Karpas-422 (cell line): ENCODE measurements at places on chromosomes 5 and 9.

DNA sequence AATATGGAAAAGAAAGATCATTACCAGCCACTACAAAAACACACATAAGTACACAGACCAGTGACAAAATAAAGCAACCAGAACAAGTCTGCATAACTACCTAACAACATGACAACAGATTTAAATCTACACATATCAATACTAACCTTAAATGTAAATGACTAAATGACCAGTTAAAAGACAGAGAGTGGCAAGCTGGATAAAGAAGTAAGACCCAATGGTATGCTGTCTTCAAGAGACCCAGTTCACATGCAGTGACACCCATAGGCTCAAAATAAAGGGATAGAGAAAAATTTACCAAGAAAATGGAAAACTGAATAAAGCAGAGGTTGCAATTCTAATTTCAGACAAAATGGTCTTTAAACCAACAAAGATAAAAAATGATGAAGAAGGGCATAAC lies 938.1 kb downstream of the EFNA5 start:
- DNase-seq = no peak

- DNase-seq = peak; percentile 2
Measured at GRCh38 chr9:107224252-107224651, 58.8 kb upstream of the RAD23B start.

DNA sequence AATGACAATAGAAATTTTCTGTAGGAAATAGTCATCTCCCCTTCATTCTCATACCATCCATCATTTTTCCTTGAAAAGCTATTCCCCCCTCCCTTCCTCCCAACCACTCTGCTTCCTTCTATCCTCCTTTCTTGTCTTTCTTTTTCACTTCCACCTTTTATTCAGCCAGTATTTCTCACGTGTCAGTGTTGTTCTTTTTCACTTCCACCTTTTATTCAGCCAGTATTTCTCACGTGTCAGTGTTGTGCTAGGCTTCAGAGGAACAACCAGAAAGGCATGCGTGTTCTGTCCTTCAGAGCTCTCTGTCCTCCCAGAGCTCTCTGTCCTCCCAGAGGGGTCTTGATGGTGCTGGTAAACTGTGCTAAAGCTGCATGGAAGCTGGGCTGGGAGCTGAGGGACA lies 419.6 kb downstream of the GADD45G start:
- no peak for DNase-seq

DNA sequence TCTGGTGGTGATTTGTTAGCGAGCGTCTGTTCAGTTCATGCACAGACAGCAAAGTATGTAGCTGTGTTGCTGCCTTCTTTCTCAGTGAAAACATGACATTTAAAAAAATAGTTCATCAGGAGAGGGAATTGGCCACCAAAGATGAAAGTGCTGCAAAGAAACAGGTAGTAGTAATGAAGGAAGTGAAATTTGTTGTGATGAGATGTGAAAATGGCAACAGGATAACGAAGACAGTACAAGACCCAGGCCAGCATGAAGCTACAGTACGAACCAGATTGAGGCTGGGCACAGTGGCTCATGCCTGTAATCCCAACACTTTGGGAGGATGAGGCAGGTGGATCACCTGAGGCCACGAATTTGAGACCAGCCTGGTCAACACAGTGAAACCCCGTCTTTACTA lies 136.0 kb downstream of the SMARCA2 start:
- no peak for DNase-seq

DNA sequence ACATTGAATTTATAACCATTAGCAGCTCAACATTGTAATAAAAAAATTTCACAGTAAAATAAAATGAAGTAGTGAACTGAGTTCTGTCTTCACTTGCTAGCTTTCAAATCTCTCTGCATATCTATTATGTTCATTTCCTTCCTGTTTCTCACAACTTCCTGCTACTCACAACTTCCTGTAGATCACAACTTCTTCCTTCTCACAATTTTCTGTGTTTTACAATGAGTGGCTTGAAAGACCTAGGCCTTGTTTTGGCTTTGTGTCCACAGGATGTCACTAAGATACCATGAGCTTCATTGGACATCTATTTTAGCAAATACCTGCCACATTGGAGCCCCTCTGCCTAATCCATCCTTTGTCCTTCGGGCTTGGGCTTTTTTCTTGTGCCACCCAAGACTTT lies 480.3 kb upstream of the ADAMTS16 start:
- DNase-seq = no peak

DNA sequence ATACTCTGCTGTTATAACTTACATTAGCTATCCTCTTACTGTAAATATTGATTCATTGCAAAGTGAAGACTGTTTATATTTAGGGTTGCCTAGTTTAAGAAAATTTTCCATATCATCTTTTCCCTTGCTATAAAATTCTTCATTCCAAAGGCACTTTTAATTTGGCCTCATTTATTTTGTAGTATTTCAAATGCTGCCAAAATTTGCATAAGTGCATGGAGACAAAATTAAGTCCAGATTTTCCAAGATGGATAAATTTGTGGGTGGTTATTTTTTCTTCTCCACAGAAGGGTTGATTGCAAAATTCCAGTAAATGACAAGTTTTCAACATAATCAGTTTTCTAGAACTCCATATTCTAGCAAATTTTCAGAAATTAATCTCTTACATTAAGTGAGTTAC lies 141.5 kb upstream of the MTAP start:
- no peak for DNase-seq

GRCh38 chr5:134003817-134004625 lies 754 bp downstream of the VDAC1 start:
- DNase-seq = peak; percentile 74

DNA sequence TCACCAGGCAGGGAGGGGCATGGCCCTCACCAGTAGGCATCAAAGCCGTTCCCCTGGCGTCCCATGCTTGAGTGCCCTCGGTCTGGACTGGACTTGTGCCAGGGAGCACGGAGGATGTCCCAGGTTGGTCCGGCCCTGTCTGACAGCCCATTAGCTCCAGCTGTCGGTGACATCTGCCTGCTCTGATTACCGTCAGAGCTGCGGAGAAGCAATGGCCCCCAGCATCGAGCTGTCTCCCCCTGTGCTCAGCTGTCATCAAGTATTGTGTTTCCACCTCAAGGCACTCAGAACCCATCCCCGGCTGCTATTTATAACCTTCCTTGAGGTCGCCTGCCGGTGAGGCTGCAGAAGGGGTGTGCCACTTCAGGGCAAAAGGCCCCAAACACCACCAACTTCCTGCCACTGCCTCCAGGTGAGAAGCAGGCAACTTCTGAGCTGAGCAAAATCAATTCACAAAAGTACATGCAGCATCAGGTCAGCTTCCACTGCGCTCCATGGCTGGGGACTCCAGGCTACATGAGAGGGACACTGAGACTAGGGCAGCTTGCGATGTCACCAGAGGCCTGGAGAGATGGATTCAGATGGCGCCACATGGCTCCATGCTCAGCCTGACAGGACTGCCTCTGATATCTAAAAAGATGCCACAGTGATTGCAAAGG lies 142.7 kb downstream of the C5orf15 start:
- DNase-seq = no peak

- no peak for DNase-seq
Measured at GRCh38 chr5:466661-467310, 23.8 kb downstream of the EXOC3 start.

- DNase-seq = no peak
Measured at GRCh38 chr9:101527066-101527465, 6.6 kb upstream of the RNF20 start.

GRCh38 chr9:116821633-116822229 lies 134.6 kb downstream of the TRIM32 start:
- DNase-seq = no peak

GRCh38 chr9:138060881-138061280 lies 183.3 kb downstream of the CACNA1B start:
- no peak for DNase-seq

- DNase-seq = no peak
Measured at GRCh38 chr9:121774715-121775613, 123.5 kb downstream of the DAB2IP start.

- DNase-seq = no peak
Measured at GRCh38 chr5:80134876-80135275, 99.7 kb downstream of the THBS4 start.

- no peak for DNase-seq
Measured at GRCh38 chr5:133981714-133982113, 13.3 kb upstream of the C5orf15 start.

- DNase-seq = no peak
Measured at GRCh38 chr9:109246533-109246932, 74.3 kb downstream of the EPB41L4B start.

- no peak for DNase-seq
Measured at GRCh38 chr9:28923351-28923750, 1350.1 kb upstream of the C9orf72 start.

DNA sequence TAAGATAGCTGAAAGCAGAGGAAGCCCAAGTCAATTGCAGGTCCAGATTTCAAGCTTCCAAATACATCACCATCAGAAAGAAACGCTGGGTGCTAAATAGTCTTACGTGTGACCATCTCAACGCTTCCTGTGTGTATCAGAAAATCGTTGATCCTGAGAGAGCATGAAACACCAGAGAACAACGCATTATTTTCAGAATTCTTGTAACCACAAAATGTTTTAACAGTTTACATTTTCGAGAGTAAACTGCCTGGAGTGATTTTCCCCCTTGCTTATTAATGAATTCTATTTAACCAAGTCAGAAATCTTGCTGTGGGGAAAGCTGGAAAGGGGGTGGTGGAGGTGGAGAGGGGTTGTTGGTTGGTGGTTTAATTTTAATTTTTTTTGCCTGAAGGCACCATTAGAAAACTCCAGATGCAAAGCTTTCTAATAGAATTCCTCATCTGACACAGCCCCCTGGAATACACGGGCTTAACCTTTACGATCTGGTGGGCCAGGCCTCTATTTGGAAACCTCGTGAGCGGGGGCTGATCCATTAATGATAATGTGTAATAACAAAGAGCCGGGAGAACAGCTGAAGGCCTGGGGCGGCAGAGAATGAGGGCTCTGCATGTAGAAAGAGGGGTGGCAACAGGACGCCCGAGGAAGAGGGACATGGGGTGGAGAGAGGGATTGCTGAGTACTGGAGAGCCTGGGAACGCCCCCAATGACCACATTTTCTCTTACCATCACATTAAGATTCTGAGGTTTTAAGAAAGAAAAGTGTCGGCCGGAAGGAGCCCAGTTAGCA lies 124.5 kb upstream of the NFIB start:
- DNase-seq = no peak

DNA sequence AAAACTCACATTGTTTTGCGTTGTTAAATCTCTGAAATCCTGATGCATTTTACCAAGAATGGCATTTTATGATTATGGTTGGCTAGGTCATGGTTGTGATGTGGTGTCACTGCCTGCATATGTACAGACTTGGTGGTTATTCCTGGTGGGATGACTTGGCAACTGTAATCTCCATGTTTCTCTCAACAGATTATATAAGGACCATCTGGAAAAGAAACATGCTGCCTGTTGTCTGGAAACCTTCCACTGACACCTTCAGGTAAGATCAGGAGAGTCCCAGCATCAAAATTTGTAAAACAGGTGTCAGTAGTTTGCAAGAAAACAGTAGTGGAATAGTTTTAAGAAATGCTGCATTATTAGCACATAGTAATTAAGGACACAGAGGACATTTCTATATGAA lies 3.0 kb upstream of the ACER2 start:
- DNase-seq = no peak

- DNase-seq = no peak
Measured at GRCh38 chr5:40401284-40402006, 278.3 kb upstream of the PTGER4 start.

DNA sequence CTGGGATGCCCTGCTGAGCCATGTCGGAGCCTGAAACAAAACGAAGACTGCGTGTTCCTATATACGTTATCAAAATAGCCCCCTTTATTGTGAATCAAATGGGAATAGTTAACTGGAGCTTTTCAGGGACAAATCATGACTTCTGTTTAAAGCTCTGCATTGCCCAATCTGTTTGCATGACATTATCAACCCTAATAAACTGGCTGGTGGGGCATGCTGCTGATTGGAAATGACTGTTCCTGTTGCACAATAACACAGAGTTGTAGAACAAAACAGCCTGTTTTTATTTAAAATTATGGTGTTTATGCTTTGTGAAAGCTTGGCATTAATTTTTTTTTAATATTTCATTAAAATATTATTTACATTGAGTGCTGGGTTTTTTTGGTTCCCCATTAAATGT lies 215.5 kb downstream of the TMEM167A start:
- no peak for DNase-seq

DNA sequence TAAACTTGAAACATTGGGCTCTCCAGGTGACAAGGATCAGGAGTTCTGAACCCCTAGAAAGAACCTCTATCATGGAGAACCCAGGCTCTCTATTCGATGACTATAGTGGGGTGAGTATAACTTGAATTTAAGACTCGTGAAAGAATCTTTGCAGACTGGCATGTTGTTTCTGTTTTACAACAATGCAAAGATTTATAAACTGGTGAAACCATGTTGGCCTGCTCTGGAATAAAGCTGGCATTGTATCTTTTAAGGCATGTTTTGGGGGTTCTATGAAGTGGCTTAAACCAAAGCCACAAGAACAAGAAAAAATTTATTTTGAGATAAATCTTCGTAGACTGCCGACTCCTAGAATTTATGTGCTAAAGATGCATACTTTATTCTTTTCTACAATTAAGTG lies 9.8 kb upstream of the GDNF start:
- DNase-seq = no peak

GRCh38 chr9:25813478-25813877 lies 135.2 kb upstream of the TUSC1 start:
- no peak for DNase-seq

DNA sequence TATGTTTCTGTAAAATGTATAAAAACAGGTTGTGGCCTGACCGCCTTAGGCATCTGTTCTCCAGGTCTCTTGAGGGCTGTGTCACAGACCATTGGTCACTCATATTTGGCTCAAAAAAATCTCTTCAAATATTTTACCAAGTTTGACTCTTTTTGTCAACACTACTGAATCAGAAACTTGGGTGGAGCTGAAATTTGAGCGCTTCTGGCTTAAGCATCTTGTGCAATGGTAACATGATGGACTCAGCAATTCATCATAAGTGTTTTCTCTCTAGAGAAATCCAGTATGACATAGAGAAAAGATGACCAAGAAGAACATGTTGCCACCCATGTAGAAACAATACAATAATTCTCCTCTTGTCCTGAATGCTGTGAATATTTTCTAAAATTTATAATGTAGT lies 387.9 kb downstream of the MAT2B start:
- no peak for DNase-seq
